ENCODE measurements at places on chromosomes 5 and 9.

DNA sequence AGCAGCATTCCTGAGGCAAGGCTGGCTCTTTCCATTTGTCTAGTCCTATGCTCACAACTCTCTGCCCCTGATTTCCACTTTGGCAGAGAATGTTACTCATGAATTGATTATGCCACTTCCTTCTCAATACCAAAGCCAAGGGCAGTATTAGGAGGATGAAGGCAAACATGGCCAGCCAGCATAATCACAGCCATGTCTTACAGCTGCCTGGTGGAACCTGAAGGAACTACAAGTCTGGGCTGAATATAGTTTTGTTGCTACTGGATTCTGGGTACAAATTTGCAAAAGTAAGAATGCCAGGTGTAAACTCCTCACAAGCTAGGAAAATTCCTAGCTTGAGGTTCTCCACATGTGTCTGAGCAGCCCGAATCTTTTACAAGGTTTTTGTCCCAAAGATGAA lies 4.2 kb downstream of the SIL1 start:
- no peak for DNase-seq

GRCh38 chr9:124221676-124222075 lies 36.1 kb upstream of the NEK6 start:
- DNase-seq = no peak

DNA sequence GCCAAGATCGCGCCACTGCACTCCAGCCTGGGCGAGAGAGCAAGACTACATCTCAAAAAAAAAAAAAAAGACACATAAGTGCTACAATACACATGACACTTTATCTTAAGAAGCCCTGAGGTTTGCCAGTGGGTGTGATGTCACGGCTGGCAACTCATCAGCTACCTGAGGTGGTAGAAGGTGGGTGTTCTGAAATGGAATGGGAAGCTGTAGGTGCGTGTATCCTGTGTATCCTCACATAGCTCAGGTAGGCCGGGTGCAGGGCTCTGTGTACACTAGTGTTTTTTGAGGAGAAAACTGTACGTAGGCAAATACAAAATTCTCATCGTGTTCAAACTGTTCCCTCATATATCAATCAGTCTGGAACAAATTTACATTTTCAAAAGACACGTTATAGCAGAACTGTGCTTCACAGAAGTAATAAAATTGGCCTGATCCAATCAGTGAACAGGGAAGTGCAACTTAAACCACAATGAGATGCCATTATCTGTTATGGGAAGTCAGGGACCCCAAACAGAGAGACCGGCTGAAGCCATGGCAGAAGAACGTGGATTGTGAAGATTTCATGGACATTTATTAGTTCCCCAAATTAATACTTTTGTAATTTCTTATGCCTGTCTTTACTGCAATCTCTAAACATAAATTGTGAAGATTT lies 10.4 kb downstream of the BICD2 start:
- no peak for DNase-seq

DNA sequence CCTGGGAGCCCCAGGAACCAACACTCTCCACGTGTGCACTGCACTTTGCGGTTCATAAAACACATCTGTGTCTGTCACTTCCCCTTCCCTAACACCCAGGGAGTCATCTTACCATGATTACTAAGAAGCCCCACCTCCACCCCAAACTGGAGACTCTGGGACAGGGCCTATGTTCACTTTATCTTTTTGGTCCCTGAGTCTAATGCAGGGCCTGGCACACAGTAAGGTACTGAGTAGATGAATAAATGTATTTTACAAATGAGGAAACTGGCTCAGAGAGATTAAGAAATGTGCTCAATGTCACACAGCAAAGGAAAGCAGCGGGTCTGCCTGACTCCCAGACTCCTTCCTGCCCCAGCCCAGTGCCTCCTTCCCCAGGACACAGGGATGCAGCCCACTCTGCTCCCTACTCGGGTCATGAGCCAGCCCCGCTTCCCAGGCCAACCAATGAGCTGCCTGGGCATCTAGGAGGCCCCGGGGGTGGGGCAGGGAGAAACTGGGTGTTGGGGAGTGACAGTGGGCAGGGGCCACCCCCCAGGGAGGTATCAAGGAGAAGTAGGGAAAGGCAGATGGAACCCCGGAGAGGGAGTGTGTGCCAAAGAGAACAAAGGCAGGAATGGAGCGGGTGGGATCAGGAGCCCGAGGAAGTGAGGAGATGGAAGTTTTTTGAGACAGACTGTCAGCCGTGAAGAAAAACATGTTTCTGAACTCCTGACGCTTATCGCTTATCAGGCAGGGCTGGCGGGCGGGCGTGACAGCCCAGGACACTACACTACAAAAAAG lies 30.5 kb downstream of the SHB start:
- DNase-seq = peak; percentile 82

Measured in umbilical cord (tissue), 2 donors.